ENCODE measurements at places on chromosomes 7 and 10. TPM values are rescaled to one million over a fixed set of nuclear protein-coding genes. Genes with fewer than 3 reads are reported as not detected.

DNA sequence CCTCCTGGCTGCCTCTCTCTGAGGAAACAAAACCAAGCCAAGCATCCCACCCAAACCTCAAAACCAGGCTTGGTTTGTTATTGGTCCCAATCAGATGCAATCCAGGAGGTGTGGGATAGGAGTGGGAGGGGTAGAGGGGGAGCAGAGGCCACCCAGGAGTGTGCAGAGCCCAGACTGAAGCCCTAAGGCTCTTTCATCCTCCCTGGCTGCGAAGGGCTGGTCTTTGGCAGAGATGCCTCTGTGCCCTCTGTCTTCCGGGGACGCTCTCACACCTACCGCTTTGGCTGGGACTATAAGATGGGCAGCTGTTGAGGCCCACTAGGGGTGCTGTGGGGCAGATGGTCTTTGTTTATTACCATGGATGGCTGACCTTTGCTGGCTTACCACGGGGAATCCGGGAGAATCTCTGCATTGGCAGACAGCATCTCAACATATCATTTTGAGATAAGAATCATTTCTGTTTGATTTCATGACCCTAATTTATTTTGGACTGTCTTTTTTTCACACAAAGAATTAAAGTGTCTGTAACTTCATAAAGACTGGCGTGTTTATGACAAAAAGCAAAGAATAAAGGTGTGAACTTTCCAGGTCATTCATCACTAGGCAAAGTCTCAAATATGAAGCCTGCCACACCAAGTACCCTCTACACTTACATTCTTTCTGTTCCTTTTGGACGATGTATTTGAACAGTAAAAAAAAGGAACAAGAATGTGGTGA is 6.5 kb upstream of the DENND2A start:
- DNase-seq: no peak

SGMS1 gene
- 25.4 TPM for polyA plus RNA-seq

OR2A5 gene
- not detected for polyA plus RNA-seq

- peak; percentile 20 for DNase-seq
These were observed 631 bp downstream of the HPS6 start for GRCh38 chr10:102065561-102066398.

DNA sequence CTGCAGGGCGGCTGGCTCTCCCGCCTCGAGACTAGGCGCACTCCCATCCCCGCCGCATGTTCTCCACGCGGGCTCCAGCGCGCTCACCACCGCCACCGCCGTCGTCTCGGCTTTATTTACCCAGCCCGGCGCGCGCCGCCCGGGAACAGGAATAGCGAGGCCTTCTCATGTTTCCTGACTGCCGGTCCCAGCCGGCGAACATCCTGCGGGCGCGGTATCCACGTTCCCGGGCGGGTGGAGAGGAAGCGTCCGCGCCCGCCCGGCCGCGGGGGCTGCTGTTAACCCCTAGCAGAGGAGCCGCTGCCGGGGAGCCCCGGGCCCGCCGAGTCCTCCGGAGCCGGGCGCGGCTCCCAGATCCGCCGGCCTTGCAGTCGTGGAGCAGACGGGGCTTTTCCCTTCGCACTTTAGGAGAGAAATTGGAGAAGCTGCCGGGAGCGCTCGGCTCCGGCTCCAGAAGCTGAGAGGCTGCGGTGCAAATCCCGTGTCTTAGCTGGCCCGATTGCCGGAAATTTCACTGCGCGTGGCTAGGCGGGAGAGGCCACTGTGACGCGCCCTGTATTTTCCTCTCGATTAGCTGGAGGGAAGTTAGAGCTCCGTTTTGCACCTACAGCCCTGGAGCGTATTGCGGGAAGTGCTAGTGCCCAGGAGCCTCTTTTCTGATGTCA is at the start of gene MKX:
Gene MKX, minus strand, starts transcription at position 88 of the 665 bp plus-strand sequence. CDS start 2,404 bp downstream, outside the sequence.
- peak; percentile 82 for DNase-seq

OR2A42 gene
- 0.53 TPM for polyA plus RNA-seq

DNA sequence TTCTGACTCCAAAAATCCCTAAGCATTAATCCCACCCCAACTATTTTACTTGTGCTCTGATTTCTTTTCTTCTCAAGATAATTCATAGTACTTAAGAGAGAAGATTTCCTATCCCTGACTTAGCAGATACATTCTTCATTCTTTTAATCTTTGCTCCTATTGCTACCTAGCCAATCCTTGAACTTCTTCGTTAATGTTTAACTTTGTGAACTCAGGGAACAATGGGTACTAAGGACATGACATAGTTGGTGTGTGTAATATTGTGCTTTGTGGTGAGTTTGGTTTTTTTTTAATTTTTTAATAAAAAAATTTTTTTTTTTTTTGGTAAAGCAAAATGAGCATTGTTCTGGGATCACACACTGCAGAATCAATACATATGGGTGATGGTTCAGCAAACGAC is 166.2 kb downstream of the CHCHD3 start:
- DNase-seq: no peak

DNA sequence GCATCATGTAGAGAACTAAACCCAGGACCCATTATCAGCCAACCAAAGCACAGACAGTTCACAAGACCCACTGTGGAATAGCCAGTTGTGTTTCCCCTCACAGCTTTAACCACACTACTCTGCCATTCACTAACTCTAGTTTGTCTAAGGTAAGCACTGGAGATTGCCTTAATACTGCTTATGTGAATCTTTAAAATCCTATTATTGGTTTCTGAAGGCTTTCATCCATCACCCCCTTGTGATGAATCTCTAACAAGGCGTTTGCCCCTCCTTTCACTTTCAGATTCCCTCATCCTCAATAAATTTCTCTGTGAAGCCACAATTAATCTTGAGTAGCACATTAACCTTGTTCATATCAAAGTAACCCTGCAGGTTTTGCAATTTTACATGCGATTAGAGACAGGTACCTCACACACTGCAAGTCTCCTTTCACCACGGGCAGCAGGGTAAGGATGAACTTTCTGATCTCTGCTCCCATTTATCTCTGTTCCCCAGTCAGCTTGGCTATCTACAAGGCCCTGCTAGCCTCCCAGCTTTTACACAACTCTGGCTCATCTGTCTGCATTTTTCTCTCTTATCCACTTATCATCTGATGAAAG is 785.6 kb downstream of the REEP3 start:
- no peak for DNase-seq

- no peak for DNase-seq
These were observed 139.0 kb downstream of the CREB5 start for GRCh38 chr7:28551331-28551730.

CPA5 gene
- 1.0 TPM for polyA plus RNA-seq

DNA sequence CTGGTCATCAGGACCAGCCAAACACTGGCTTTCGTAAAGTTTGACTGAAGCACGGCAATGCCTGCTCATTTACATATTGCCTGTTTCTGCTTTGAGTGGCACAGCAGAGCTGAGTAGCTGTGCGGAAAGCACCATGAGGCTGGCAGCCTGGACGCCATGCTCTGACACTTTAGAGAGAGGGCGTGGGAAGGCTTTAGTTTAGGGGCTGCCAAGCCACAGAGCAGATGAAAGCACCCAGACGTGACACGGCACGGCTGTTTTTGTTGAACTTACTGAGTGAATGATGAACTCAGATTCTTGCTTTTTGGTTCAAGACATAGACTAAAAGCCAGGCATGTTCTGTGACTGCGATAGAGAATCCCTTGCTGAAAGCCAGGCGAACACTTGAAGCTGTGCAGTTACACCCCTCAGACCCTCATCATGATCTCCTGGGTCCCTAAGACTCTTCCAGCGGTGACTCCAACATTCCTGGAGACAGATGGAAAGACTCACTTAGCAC is 182.1 kb downstream of the ZMYND11 start:
- no peak for DNase-seq

- DNase-seq: no peak
These were observed 2.2 kb downstream of the FZD8 start for GRCh38 chr10:35639728-35640401.

CEP55 gene
- 6.0 TPM for polyA plus RNA-seq

TDRD1 gene
- polyA plus RNA-seq: 0.13 TPM

- no peak for DNase-seq
These were observed 97.6 kb downstream of the LYZL1 start for GRCh38 chr10:29386342-29386999.

PRSS37 gene
- polyA plus RNA-seq: 0.28 TPM

- no peak for DNase-seq
These were observed 89.7 kb upstream of the PDGFA start for GRCh38 chr7:609365-609764.

DNA sequence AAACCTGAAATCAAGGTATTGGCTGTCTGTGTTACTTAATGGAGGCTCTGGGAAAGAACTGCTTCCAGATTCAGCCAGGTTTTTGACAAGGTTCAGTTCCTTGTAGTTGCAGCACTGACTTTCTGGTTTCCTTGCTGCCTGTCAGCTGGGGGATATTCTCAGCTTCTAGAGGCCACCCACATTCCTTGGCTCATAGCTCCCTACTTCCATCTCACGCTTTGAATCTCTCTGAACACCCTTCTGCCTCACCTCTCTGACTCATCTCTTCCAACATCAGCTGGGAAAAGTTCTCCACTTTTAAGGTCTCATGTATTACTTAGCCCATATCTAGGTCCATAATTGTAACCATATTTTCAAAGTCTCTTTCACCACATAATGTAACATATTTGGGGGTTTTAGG is 22.9 kb upstream of the GPR22 start:
- no peak for DNase-seq

TRIM50 gene
- polyA plus RNA-seq: 0.57 TPM

UROS gene
- 45.4 TPM for polyA plus RNA-seq

DNA sequence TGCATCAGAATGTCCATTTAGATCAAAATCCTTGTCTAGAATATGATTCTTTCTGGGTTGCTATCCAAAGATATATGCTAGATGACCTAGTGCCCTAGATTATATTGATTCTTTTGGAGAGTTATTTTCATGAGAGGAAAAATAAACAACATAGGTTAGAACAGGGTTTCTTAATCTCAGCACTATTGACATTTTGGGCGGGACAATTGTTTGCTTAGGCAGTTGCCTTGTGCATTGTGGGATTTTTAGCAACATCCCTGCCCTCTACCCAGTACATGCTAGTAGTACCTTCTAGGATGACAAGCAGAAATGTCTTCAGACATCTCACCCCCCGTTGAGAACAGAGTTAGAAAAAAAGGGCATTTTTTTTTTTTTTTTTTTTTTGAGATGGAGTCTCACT is 25.1 kb upstream of the LAMB1 start:
- no peak for DNase-seq

GRCh38 chr7:110502888-110503465 is 588.0 kb upstream of the LRRN3 start:
- no peak for DNase-seq

GRCh38 chr10:131848296-131848695 is 52.5 kb upstream of the PPP2R2D start:
- no peak for DNase-seq

- DNase-seq: peak; percentile 47
These were observed 534.3 kb downstream of the PARD3 start for GRCh38 chr10:34280599-34281374.

DNA sequence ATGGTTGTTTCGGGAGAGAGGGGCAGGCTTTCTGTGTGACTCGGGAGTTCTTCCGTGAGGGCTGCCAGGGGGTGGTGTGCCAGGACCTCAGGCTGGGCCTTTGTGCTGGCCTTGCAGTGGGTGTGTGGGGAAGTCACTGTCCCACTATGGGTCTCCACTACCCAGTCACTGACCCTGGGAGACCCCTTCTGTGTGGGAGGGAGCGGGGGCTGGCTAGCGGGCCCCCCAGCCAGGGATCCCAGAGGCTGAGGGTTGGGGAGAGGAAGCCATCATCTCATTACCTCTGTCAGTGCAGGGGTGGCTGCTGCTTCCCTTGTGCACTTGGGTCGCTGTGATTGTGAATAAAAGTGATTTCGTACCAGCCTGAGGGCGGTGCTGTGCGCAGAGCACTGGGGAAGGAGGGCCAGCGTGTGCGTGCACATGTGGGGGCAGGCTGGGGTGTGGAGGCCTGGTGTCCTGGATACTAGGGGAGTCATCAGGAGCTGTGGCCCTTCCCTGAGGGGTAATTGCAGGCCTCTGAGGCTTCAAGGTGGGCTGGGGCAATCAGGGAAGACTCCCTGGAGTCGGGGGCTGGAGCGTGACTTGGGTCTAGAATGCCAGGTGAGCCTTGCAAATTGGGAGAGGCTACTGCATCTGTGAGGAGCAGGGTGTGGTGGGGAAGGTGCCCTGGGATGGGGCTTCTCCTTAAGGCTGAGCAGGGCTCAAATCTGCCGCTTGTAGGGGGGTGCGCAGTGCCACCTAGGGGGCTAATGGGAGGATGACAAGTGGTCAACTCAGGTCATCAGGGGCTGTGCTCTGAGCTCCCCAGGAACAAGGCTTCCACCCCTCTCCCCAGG is 98.9 kb downstream of the NEURL1 start:
- no peak for DNase-seq

GPR37 gene
- polyA plus RNA-seq: 41.0 TPM

- peak; percentile 95 for DNase-seq
These were observed at the start of gene SUMF2 for GRCh38 chr7:56063882-56064625. Gene SUMF2 (plus strand): TSS chr7:56064286. CDS start chr7:56064312, 26 bp downstream.

GRCh38 chr10:1162481-1163203 is 106.5 kb downstream of the WDR37 start:
- no peak for DNase-seq

DNA sequence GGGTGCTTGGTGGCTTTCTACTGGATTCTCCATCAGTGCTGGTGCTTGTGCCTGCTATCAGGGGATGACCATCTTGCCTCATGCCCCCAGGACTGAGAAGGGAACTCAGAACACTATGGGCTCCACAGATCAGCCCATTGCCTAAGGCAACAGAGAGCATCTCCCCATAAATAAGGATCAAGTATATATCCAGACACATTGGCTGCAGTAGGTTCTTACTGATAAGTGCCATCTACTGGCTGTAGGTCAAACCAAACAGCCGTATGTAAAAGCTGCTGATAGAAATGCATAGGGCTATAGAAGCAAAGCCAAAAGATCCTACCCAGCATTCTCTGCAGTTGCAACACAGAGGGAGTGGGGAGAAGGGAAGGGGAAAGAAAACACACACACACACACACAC is 153.7 kb downstream of the CDK14 start:
- no peak for DNase-seq

- no peak for DNase-seq
These were observed 900.8 kb downstream of the XPNPEP1 start for GRCh38 chr10:109022417-109023049.

- DNase-seq: no peak
These were observed 2.4 kb downstream of the PURB start for GRCh38 chr7:44882899-44883298.

GPR15LG gene
- not detected for polyA plus RNA-seq

DNA sequence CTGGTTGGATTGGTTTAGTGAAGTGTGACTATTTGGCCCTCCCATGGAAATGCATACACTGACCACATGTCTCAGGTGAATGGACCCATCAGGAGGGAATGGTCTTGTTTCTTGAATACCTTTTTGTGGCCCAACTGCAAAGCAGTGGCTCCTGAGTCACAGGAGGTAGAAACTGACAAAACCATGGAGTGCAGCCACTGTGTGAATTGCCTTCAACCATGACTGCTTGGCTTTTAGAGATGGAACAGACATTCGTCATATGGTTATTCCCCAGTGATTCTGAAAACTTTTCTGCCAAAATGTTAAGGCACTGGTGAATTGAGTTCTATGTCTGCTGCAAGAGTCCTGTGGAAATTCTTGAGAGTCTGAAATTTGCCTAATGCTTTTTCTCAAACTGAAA is 64.7 kb downstream of the CDK14 start:
- DNase-seq: no peak

GRCh38 chr10:113961182-113962031 is 82.3 kb upstream of the ADRB1 start:
- DNase-seq: no peak

NEUROD6 gene
- not detected for polyA plus RNA-seq

- no peak for DNase-seq
These were observed 81.0 kb downstream of the HYCC1 start for GRCh38 chr7:22932896-22933295.
